Cortex of kidney (tissue), 1 donor: ENCODE measurements at places on chromosomes 6 and 20.

DNA sequence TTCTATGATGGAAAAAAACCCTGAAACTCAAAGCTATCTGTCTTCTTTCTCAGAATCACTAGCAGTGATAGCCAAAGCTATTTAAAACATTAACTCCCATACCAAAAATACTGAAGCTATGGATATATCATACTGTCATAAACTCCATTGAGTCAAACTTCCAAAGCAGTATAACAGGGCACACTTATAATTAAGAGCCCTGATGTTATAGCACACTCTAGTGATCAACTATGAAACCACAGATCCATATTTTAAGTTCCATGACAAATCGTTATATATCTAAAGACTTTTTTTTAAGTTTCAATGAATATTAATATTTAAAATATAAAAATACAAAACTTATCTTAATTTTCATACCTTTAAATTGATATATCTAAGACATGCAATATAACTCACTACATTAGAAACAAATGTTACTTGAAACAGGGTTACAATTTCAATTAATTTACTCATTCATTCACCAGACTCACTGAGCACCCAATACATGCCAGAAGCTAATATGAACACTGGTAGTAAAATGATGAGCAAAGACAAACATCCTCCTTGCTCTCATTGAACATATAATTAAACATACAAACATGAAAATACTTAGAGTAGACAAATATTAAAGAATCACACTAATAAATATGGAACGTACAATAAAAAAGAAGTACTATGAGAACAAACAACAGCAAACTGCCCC lies 69.3 kb downstream of the IBTK start:
- DNase-seq = no peak

DNA sequence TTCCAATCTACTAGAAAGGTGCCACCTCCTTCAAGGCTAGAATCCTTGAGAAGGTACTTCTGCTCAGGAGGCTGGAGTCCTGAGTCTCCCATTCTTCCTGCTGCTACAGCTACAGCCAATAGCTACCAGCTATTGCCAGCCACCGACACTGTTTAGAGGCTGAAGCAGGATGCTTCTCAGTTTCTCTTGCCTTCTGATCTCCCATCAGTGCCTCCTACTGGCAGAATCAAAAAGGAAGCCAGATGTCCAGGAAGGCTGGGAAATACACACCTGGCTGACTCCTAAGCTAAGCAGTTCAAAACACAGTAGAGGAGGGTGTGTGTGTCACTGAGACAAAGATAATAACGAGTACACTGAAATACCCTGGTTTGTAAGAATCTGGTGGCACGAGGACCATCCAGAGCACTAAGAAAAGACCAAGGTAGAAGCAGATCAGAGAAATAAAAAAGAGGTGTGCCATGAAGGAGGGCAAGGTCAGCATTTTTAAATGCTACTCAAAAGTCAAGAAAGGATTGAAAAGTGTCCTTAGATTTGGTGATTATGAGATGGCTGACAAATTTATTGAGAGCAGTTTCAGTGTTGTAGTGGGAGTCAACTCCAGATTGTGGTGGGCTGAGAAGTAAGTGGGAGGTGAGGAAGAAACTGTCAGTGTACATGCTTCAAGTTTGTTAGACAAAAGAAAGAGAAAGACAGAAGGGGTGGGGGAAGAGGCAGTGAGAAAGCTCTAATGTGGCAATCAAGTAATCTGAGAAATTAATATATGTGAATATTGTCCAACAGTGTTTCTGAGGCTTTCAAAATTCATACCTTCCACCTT lies 2.3 kb upstream of the HLA-DMA start:
- no peak for DNase-seq

DNA sequence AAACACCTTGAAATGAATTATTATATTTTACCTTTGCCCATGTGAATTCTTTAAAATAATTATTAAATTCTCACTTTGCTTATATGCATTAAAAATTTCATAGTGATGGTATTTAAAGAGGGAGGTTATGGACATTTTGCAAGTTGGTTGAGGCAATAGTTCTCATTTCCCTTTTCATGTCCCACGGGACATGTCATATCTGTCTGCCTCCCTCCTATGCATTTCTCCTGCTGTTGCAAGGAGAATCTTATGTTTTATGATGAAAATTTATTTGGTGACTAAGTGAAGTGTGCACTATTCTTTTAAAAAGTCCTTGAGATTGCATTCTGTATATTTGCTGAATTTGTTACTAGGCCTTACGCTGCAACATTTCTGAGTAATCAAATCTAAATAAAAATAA lies 67.2 kb downstream of the UTRN start:
- DNase-seq = no peak

- no peak for DNase-seq
These were observed 51.0 kb downstream of the TXNDC5 start for GRCh38 chr6:7859591-7859990.

DNA sequence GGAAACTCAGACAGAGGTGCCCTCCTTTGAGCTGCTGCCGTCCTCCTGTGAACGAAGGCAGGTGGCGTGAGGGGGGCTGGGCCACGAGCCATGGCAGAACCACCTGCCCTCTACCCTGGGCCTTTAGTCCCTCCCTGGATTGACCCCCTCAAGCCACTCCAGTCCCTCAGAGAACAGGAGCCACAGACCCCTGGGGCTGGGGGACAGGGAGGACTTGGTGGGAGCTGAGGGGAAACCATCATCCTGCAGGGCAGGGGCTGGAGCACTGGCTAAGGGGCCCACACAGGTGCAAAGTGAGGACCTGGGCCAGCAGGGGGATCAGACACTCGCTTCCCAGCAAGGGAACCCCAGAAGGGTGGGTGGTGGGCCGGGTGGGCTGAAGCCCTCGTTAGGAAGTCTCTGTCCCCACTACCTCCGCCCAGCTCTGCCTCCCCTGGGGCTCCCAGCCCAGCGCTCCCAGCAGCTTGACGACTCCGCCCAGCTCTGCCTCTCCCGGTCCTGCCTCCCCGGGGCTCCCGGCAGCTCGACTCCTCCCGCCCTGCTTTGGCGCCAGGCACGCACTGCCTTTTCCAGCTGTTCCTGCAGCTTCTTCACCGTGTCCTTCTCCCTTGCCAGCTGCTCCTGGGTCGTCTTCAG lies 44.4 kb downstream of the DSTN start:
- DNase-seq = no peak

DNA sequence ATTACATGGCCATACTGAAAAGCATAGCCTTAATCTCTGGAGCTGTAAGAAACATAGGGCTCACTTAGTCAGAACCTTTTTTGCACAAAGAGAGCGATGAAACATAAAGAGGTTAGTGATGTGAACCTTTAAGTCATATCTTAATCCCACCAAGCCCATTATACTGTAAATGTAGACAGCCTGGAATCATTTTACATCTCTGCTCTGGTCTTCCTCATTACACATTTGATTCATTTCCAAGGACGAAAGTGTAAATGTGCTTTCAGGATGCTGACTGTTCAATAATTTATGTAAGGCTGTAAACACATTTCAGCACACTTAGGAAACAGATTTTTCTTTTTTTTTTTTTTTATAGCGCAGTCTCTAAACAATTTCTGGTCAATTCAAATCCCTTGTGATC lies 131.3 kb upstream of the B3GAT2 start:
- DNase-seq = no peak

DNA sequence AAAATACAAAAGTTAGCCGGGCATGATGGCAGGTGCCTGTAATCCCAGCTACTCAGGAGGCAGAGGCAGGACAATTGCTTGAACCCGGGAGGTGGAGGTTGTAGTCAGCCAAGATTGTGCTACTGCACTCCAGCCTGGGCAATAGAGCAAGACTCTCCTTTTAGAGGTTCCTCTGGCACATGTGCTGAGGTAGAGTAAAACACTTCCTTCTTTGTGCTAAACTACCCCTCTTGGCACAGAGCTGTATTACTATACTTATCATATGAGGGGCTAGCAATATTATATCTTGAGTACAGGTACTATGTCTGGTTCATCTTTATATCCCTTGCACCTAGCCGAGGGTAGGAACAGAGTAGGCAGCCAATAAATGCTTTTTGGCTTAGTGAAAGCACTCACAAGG lies 40.2 kb upstream of the SAMHD1 start:
- DNase-seq = no peak

- DNase-seq = no peak
These were observed 10.9 kb upstream of the TMEM14B start for GRCh38 chr6:10736731-10737130.

- DNase-seq = no peak
These were observed 20.2 kb downstream of the ADNP start for GRCh38 chr20:50911030-50911429.

GRCh38 chr6:136775081-136775480 lies 17.2 kb downstream of the MAP3K5 start:
- DNase-seq = no peak

- DNase-seq = no peak
These were observed 176.1 kb downstream of the EPHA7 start for GRCh38 chr6:93243231-93243778.

DNA sequence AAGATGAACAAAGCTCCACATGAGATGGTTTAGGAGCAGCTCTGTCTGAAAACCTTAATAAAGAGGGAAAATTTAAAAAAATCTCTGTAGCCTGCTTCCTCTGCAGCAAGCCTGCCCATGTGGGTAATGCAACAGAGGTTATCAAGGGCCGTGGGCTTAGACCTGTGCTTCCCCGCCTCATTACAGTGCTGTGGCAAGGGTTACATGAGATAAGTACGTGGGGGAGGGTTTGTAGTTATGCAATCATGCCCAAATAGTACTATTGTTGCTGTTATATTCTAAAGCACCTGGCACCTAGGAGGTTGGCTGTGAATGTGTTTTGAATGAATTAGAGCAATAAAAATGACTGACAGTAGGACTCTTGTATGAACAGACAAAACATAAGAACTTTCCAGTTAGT lies 68.3 kb downstream of the PKHD1 start:
- DNase-seq = no peak

DNA sequence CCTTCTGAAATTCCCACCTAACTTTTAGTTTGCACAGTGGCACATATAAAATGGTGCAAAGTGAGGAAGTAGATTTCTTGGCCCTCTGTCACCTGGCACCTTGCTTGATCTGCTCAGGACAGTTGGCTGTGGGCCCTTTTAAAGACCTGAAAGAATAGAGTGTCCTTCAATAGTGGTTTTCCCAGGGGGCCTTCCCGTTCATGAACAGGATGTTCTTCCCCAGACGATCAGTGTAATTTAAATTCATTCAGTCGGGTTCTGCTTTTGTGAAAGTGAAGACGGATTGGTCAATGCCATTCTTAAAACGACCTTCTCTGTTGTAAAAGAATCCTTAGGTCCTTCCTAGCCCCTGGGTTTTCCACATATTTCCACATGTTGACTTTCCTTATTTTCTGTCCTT lies 178.5 kb downstream of the SASH1 start:
- no peak for DNase-seq

DNA sequence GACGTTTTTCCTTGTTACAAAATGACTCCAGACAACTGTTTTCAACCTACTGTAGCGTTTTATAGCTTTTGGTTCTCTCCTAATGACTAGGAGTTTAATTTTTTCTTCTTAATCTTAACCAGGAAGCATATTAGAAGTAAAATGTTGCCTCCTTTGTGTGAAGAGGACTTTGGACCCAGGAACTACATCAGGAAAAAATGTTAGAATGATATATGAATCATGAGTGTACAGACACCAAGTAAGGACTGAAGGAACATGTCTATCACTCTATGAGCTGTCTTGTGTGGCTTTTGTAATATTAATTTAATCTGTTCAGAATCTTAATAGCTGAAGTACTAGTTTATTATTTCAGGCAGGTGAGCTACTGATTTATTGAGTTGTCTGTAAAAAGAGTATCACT lies 71.0 kb upstream of the MARCKS start:
- no peak for DNase-seq

DNA sequence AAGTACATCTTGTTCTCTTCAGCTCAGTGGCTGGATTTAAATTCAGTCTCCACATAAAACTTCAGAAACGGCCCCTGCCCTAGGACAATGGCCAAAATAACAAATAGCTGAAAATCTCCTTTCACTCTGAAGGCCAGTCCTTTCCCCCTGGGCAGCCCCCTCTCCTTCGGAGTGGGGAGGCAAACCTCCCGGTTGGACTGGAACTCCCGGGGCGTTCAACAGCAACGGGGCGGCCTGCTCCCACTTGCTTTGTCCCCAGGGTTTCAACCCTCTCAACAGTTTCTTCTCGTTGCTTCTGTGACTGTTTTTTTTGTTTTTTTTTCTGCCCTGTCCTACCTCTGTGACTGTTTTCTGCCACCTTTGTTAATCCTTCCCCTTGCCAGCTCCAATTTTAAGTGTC lies 102.6 kb upstream of the DUSP22 start:
- no peak for DNase-seq

DNA sequence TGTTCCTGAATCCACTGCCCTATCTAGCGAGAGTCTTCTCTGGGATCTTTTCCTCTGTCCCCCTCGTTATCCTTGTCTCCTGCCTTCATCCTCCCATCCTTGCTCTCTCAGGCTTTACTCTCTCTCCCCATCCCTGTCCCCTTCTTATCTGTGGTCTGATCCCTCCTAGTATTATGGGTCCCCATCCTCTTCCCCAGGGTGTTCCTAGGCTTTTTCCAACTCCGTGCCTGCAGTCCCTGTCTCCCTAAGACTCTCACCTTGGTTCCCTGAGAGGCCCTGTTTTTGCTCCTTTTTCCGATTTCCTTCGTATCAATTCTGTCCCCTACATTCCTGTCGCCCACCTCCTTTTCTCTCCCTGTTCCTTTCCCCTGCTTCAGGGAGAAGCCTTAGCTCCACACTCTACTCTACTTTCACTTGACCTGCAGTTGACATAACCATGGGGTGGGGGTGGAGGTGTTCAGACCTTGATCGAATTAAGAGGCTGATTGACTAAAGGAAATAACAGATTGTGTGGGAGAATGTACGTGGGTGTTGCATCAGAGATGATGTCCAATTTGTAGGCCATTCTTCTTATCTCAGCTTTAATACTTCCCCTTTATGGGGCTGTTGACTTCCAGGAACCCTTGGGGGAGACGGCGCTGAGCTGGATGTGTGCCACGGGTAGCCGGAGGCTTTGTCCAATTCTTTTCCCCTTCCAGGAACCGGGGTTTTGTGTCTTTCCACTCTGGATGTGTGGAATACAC lies 905 bp downstream of the PPARD start:
- DNase-seq = no peak

GRCh38 chr20:20206788-20207187 lies 154.5 kb downstream of the CFAP61 start:
- no peak for DNase-seq

GRCh38 chr6:104326173-104327001 lies 533.3 kb downstream of the HACE1 start:
- no peak for DNase-seq

GRCh38 chr6:141824350-141824749 lies 308.4 kb upstream of the GJE1 start:
- DNase-seq = no peak
